ENCODE measurements at places on chromosomes 13 and 19.

DNA sequence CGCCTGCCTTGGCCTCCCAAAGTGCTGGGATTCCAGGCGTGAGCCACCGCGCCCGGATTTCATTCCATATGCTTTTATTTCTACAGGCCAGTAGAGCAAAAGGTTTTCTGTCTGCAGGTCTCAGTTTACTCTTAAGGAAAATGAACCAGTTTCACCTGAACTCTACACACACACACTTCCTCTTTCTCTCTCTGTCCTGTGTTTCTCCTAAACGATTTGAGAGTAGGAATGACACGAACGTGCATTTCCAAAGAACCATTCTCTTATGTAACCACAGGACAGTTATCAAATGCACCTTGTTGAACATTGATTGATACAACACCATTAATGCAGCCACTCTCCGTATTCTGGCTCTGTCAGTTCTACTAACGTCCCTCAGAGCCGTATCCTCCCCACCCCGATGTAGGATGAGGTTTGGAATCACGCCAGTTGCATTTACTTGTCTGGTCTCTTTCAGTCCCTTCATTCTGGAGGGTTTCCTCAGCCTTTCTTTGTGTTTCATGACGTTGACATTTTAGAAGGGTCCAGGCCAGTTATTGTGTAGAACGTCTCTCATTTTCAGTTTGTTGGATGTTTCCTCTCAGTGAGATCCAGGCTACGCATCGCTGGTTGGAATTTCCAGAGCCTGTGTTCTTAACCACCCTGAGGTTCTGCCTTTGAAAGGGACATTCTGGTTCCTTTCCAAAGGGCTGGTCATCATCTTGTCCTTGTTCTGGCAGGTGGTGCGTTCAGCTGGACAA lies 36.0 kb downstream of the BICRA start:
- DNase-seq = no peak

- DNase-seq = no peak
Measured at GRCh38 chr13:20713014-20713376, 9.5 kb downstream of the IL17D start.

GRCh38 chr19:12996406-12997094 lies 1.3 kb downstream of the NFIX start:
- DNase-seq = no peak

GRCh38 chr13:37473035-37473434 lies 125.5 kb downstream of the POSTN start:
- DNase-seq = no peak

DNA sequence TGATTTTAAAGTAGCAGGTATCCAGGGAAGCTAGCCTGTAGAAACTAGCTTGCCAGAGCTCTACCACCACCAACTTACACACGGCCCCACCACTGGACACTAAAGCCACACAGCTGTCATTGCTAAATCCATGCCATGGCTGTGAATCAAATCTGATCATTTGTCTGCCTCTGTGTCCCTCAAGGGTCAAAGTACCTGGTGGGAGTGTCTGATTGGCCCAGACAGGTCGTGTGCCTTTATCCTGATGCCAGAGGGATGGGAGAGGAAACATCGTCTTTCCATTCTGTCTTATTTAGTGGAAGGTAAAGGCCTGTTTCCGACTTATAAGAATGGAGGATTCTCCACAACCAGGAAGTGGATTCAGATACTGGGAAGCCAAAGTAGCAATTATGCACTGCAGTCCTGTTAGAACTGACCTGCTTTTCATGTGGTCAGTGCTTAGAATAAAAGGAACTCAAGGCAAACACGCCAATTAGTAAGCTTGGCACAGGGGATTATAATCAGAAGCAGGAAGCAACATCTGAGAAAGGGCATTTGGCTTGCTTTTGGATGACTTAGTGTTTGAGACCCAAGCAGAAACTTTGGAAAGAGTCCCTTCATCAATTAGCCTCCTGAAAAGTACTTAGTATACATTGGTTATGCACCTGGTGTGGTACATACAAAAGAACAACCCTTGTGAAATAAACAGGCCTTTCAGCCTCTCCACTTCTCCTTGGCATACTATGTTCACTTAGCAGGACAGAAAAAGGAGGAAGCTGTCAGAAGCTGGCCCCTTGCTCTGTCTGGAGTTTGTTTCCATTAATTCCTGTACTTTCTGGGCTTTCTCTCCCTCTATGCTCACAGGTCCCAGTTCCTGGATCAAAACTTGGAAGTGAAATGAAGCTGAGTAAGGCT lies 192.4 kb downstream of the NUFIP1 start:
- DNase-seq = no peak

DNA sequence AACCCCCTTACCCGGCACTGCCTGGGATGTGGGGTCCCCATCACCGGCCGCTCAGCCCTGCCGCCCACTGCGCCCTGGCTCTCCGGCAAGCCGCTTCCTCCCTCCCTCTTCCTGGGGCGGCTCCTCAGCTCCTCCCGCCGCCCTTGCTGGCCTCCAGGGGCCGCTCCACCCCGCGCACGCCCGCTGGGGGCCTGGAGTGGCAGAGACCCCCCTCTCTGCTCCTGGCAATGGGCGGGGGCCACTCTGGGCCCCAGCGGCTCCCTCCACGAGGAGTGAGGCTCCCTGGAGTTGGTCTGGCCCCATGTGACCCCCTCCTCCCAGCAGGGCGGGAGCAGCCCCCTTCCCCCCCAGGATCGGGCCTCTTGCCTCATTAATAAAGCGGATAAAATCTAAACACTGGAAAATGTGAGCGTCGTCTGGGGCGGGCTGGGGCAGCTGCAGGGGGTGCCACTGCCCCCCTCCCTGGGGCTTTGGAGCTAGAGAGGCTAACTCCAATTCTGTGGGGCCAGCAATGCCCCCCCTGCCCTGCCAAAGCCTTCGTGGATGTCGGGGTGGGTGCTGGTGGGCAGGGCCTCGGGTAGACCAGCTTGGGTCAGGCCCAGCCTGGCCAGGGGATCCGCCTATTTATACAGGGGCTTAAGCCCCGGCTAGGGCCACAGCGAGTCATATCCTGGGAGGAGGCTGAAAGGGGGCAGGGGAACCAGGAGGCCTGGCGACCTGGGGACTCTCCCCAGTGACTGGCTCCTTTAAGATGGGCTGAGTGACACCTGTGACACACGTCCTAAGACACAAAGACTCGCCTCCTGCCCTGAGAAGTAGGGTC lies at the start of gene PTGER1:
Gene PTGER1, minus strand, starts transcription at position 104 of the 823 bp plus-strand sequence. CDS start 1,034 bp downstream, outside the sequence.
- no peak for DNase-seq

DNA sequence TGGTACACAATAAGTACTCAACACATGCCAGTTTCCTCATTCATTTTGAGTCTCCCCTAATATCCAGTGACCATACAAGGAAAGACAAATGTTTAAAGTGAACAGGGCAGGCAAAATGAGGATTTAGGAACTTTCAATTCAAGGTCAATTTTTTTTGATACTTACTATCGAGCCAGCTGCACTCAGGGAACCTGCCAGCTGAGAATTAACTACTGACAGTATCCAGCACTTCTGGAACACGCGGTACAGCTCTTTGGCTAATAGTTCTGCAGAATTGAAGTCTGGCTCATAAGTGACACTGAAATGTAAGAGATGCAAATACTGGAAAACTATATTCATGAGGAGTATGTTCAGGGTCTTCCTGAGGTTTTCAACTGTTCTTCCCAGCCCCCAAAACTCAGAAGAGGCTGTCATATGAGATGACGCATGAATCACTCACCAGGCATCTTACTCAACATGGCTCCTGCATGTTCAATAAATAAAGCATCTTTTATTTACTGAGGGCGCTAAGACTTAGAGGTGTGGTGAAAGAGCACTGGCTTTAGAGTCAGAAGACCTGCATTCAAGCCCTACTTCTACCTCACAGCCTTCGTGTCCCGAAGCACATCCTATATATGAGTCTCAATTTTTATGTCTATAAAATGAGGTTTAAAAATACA lies 25.6 kb downstream of the RUBCNL start:
- DNase-seq = no peak

DNA sequence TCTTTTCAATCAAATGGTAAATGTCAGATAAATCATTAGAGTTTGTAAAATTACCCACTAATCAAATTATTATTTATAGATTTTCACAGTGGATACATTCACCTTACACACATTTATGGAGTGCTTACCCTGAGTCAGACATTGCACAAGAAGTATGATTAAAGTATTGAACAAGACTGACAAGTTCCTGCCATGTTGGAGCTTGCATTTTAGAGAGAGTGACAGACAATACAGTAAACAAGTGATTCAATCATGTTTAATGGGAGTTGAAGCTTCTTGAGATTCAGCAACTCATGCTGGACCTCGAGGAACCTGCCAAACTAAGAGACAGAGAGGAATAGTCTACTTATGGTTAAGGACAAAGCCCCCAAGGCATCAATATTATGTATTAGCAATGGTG lies 487.8 kb downstream of the PCDH17 start:
- no peak for DNase-seq

All from forelimb muscle (tissue), 1 donor.